T-helper 1 cell (primary cell): ENCODE measurements at places on chromosomes 5 and 9.

DNA sequence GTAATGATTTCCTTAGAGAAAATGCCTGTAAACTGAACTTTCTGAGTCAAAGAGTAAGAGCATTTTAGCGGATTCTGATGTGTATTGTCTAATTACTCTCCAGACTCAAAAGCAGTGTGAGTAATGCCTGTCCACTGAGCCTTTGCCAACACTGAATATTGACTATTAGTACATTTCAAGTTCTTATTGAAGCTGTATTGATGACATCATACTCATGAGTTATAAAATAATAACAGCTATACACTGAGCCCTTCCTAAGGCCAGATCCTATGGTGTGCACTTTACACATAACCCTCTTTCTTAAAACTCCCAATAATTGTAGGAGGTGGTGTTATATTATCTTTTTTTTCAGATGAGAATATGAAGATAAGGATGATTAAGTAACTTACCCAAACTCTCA, 152.8 kb upstream of the TRPC7 start:
- DNase-seq: no peak

GRCh38 chr5:78568676-78569075, 79.9 kb downstream of the LHFPL2 start:
- DNase-seq: no peak

- no peak for DNase-seq
Measured at GRCh38 chr9:110047232-110047954, 160.6 kb downstream of the C9orf152 start.

DNA sequence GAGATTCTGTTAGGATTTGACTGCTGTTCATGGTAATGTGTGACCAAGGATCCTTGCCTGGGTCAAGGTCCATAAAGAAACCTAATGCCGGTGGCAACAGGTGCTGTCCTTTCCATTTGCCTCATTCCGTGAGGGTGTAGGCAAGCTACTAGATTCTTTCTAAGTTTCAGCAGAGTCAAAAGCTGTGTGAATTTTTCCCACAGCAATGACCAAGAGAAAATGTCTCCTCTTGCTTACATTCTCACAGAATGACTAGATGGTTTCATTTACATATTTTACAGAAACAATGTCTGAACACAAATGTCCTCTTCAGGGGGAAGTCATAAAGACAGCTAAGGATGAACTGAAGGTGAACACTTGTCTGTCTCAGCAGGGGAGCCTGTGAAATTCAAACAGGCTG, 75.3 kb upstream of the SV2C start:
- no peak for DNase-seq

- DNase-seq: no peak
Measured at GRCh38 chr5:32462618-32463017, 18.1 kb upstream of the ZFR start.

DNA sequence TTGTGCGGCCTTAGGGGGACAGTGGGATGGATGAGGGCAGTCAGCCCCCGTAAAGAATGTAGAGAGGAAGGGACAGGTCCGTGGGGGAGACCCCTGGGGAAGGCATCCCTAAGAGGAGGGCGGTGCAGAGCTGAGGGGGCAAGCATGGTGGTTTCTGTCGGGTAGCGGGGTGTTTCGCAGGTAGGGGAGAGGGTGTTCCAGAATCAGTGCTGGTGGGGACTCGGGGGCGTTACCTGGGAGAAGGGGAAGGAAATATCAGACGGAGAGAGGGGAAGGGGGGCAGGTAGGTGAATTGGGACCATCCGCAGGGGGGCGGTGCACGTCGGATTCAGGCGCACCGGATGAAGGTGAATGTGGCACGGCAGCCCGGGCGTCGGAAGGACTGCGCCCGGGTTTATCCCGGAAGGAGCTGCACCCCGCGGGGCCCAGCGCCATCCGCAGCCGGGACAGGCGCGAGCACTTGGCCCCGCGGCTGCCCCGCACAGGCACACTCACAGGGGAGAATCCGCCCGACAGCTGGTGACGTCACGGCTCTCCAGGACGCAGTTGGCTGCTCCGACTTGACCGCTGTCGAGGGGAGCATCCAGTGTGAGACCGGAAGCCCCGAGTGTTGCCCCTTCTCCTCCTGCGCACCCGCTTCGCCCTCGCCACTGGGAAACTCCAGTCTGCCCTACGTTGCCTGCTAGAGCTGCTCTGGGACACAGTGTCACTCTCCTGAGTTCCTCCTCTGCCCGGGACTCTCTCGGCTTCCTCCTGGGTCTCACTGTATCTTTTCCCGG, 1.3 kb downstream of the CD72 start:
- peak; percentile 63 for DNase-seq

- DNase-seq: no peak
Measured at GRCh38 chr5:125197321-125197720, 450.9 kb upstream of the ZNF608 start.

- no peak for DNase-seq
Measured at GRCh38 chr9:135295551-135296300, 183.9 kb upstream of the PPP1R26 start.

DNA sequence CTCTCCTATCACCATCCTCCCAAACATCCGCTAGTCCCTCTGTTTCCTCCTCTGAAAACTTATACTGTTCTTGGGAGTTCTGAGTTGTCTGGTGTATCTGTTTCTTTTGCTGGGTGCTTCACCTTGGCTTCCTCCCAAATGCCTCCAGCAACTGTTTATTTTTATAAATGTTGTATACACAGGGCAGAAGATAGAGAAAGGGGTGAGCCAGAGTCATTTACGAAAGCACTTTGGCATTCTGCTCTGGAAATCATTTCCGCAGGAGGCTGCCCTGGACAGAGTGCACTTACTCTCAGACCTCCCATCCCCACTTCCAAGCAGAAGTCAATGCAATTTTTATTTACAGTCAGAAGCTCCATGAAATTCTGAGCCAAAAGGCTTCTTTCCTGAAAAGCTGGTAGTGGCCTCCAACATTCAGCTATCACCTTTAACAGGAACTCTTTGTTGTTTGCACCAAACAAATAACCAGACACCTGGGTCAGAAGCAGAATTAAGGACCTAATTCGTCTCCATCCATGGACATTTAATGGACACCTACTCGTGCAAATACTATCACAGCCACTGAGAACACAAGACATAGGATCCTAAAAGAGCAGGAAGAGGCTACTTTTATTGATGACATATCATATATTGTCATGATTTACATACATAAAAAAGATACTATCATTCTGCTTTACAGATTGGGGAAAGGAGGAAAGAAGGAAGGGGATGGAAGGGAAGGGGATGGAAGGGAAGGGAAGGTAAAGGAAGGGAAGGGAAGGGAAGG, 229.5 kb upstream of the PAPPA start:
- no peak for DNase-seq

DNA sequence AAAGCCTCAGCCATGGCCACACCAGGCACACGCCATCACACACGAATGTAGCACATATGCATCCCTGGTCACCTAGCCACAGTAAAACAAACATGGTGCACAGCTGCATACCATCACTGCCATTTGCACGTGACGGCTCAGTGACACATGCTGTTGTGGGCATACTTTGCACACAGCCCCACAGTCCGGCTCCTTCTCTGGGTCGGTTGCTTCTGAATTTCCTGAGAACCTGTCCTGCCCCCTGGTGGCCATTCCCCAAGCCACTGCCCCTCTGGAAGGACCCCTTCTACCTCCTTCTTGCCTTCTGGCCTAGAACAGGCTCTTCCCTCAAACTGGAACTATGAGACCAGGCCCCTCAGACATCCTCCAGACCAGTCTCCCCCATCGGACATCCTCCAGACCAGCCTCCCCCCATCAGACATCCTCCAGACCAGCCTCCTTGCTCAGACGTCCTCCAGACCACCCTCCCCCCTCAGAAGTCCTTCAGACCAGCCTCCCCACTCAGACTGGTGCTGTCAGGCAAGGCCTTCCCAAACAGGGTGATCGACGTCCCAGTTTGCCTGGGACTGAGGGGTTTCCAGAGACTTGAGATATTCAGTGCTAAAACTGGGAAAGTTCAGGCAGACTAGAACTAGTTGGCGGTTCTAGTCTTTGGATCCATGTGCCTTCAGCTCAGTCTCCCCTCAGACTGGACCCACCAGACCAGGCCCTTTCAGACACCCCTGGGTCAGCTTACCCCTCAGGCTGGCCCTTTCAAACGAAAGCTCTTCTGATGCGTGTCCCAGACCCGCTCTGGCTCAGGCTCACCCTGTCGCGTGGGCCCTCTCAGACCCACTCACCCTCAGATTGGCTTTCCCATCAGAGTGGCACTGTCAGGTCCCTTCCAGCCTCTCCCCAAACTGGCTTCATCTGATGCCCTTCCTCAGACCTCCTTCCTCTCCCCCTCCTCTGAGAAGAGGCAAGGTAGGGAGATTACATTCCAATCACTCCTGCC, 24.3 kb upstream of the ENHO start:
- DNase-seq: no peak

DNA sequence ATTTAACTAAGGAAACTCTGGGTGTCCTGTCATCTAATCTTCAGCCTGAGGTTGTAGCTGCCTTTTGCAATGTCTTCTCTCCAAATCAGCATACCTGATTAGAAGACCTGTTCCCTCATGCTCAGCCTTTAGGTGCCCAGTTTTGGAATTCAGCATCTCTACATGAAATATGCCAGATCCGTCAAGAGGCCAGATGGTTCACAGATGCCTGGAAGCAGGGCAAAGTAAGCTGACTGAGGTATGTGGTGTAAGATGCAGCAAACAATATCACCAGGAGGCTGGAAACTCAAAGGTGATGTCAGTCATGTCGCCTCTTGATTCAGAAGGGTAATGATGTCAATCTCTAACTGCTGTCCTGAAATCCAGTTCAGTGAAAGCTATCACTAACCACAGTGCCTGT, 324.4 kb downstream of the PRELID2 start:
- no peak for DNase-seq

GRCh38 chr5:13708906-13709305, 235.6 kb downstream of the DNAH5 start:
- no peak for DNase-seq

GRCh38 chr5:22314548-22314947, 538.6 kb downstream of the CDH12 start:
- no peak for DNase-seq

DNA sequence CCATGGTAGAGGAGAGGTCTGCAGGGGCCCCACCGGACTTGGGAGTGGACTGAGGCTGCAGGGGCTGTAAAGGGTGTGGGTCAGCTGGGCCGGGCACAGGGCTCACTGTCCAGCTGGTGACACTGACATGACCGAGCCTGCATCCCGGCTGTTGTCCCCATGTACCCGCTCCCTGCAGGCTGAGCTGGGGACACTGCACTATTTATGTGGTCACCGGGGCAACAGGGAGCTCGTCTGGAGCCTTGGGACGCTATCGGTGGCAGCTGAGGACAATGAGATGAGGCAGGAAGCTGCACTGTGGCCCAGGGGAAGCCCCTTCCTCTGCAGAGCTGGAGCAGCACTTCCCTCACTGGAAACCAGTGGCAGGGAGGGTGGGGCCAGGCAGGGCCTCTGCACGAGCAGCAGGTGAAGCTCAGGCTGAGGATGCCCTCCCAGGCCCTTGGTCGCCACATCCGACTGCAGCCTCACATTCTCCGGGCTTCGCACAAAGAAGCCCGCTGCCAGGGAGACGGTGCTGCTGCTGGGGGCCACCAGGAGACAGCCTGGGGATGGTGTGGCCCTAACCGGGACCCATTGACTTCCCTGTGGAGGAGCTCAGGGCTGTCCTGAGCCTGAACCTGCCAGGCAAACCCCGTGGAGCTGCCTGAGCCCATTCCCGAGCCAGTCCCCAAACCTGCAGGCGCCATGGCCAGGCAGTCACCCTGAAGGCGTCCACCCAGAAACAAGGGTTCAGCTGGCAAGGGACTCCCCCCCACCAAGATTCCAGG, 26.4 kb downstream of the ZDHHC11B start:
- peak; percentile 32 for DNase-seq

DNA sequence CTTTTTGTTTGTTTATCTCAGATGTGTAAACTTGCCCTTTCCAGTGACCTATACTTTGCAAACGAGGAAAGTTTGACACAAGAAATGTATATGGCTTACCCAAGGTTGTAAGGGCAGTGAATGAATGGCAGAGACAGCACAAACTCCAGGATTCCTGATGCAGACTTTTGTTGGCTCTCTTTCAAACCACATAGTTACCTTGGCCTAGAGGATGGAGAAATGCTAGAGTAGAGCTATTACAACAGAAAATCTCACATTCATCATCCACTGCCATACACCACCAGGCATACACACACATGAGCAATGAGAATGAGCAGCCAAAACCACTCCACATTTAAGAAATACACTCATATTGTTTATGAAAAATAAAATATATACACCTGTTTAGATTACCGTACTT, 387.0 kb downstream of the TLR4 start:
- DNase-seq: no peak

DNA sequence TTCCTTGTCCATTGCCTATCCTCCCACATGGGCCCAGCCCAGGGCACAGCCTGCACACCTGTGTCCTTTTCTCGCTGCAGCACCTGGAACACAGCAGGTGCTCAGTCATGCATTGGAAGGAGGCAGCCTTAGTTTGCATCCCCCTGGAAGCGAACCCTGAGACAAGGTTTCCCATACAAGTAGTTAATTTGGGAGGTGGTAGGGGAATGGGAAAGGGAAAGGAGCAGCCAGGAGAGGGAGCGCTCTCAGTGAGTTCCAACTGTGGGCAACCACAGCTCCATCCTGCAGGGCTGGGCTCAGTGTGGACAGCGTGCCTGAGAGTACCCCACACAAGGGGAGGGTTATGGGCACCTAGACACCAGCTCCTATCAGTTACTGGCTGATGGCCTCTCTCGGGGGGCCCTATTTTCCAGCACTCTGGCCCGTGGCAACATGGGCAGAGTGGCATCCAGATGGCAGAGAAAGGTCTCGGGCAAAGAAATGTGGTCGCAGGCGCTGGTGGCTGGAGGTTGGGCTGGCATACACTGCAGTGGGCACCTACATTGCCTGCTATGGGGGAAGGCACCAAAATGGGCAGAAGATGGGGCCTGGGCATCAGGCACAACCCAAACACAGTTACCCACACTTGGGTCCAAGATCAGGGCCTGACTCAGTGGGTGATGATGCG, 50.1 kb downstream of the TSPAN17 start:
- no peak for DNase-seq

GRCh38 chr9:114250235-114250568, 72.7 kb upstream of the ORM1 start:
- DNase-seq: no peak

GRCh38 chr9:109775516-109775915, 4.5 kb upstream of the PALM2AKAP2 start:
- DNase-seq: no peak

DNA sequence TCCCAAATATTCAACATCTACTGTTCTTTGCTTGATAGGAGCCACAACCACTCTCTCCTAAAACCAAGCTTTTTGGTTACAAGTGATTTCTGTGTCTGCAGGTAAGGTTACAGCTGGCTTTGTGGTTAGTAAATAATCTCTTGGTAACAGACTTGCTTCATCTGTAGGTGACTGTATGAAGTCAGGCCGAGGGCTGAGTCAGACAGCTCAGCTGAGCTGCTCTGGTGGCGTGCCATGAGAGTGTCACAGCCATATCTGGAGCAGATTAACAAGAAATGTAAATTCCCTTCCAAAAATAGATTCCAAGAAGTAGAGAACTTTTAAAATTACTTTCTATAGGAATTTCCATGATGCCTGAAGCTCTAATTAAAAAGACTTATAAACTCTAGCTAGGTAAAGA, 23.7 kb upstream of the TAS2R1 start:
- DNase-seq: no peak
